SK-N-SH treated with all-trans-retinoic acid at 6 μM for 48 hours (cell line): ENCODE measurements at places on chromosomes 1 and 21.

- peak; percentile 60 for ATAC-seq
Measured at GRCh38 chr1:168084396-168085231, 52.1 kb downstream of the GPR161 start.

DNA sequence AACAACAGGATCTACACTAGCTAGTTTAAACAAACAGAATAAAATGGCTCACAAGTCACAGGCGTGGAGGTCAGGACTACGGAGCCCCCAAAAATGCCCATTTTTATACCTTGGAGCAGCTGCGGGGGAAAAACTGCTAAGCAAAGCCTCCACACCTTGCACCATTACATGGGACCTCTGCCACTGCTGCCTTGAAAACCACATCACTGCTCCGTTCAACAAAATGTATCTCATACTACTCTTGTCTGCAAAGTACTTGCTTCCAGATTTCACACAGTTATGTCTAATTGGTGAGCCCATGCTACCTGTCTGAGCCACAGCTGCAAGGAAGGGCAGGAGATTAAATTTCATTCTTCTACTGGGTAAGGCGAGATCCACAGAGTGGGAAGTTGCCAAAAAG lies 24.4 kb downstream of the MRPL39 start:
- ATAC-seq = no peak

DNA sequence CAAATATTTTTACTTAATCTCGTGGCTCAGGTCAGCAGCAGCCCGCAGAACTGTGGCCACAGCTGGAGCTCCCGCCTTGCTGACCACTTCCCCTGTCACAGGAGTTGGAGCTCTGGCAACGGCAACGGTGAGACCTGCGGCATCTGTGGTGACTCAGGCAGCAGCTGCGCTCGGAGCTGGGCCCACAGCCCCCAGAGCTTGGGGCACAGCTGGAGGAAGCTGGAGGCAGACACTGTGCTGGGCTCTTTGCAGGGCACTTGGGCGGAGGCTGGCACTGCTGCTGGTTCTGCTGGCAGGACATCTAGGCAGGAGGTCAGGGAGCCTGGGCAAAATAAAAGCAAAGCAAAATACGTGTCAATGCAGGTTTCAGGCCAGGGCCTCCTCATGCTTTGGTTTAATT lies at the start of gene LCE3A:
TSS of gene LCE3A (minus strand) at position 301 of the 400 bp plus-strand sequence. CDS start at position 301, 0 bp downstream.
- ATAC-seq = peak; percentile 37; the same call in 2 of the 3 replicates

DNA sequence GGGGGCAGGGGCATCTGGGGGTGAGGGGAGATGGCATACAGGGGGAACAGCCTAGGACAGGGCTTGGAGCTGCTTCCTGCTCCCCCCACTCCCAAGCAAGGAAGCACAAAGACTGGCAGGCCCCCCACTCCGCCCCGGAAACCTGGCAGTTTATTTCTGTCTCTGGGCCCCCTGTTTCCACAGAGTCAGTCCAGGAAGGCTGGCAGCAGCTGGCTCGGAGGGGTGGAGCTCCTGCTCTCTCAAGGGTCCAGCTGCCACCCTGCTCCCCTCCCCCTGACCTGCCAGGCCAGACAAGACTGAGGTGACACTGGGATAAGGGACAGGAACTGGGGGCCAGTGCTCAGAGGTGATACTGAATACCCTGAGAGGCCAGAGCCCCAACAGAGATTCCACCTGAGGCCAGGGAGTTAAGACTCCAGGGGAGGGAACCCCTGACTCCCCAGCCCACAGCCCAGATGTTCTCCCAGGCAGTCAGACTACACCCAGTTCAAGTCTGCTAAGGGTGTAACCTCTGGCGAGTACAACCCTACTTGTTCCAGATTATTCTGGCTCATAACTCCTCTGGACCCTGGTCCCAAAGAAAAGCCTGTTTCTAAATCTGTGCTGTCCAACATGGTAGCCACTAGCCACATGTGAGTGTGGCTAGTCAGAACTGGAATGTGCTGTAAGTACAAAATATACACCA lies 26.3 kb downstream of the AHDC1 start:
- ATAC-seq = no peak

- ATAC-seq = peak; percentile 77
Measured at GRCh38 chr1:39110882-39111281, 84.7 kb downstream of the NDUFS5 start.

GRCh38 chr1:196951711-196952394 lies 8.3 kb downstream of the CFHR2 start:
- peak; percentile 71 for ATAC-seq
